ENCODE measurements at places on chromosomes 2 and 18.

GRCh38 chr18:52349498-52349897 is 9.5 kb downstream of the DCC start:
- DNase-seq: no peak

DNA sequence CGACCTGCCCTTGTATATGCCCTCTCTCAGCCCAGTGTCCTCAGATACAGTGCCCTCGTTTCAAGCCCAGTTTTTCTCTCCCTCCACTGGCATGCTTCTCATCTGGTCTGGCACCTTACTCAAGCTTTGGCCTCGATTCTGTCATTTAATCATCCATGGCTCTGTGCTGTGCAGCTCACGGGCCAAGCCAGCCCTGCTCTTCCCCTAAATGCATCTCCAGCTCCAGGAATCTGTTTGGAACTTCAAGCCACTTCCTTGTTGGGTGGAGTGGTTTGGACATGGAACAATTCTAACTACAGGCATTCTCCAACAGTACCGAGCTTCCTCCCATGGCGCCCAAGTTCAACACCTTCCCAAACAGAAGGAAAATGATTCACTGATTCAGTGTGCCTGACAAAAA is 76.7 kb upstream of the ZNF397 start:
- DNase-seq: no peak

DNA sequence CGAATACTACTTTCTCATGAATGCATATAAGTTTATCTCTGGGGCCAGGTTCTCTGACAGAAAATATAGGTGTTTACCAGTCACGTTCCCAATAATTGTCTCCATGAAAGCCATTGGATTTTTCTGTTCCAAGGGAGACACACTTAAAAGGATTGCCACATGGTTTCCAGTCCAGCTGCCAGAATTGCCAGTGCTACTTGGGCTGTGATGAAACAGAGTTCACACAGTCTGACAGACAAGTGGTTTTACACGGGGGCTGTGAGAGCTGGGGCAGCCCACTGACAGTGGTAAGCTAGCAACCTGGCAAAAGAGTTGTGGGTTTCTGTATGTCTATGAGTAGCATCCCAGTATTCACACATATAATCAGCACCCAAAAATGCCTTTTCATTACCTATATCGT is 27.7 kb upstream of the ATRAID start:
- no peak for DNase-seq

- DNase-seq: no peak
These were observed 79.0 kb upstream of the CDH19 start for GRCh38 chr18:66682855-66683322.

- no peak for DNase-seq
These were observed 1303.1 kb upstream of the DDX18 start for GRCh38 chr2:116511426-116511825.

DNA sequence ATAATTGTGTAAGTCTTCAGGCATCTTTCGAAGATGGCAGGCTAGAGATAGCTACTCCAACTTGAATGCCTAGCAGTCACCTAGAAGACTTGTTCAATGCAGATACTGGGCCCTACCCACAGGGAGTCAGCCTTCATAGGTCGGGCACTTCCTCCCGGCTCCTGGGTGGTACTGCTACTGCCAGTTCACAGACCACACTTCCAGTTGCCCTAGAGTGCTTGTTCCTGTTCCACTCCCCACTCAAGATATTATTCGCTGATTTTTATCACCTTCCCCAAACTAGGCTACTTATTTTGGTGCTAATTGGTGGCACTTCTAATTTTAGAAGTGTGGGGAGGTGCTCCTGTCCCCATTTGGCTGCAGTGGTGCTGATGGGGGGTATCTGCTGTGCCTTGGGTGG is 34.2 kb downstream of the INPP4A start:
- peak; percentile 53 for DNase-seq

DNA sequence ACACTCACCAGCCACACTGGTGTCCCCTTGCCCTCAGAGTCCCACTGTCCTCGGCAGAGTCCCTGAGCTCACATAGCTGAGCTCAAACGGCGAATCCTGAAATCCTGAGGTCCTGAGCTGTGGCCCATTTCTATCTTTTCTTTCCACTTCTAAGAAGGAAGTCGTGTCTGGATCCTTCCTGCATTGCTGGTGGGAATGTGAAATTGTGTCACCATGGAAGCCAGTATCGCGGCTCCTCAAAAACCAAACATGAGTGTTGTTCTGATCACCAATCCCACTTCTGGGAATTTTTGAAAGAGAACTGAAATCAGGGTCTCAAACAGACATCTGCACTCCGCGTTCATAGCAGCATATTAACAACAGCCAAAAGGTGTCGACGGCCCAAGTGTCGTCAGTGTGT is 244.7 kb downstream of the EIPR1 start:
- no peak for DNase-seq

DNA sequence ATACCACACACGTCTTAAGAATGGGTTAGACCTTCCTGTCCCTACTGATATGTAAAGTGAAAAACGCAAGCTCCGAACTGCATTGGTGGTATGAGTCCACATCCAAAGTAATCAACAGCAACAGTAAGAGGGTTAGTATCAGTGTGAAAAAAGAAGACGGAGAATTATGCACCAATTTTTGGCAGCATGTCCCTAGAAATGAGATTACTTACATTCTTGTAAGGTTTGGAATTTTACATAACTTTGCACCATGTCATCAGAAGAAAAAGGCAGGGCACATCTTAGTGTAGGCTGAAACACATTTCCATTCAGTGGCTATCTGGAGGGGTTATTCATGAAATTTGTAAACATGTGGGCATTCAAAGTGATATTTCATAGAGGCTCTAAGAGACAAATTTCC is 88.2 kb downstream of the LONRF2 start:
- no peak for DNase-seq

DNA sequence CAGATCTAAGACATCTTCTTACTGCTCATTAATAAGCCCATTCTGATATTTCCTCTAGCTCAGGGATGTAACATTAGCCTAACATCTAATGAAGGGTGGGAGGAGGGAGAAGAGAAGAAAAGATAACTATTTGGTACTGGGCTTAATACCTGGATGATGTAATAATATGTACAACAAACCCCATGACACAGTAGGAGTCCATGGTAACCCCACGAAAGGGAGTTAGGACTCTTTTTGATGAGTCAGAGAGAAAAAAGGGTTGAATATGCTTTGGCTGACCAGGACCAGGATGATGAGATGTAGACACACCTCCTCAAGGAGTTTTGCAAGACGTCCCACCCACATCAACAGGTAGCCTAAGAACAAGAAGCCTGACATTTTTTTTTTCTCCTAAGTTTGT is 34.4 kb upstream of the DLX2 start:
- no peak for DNase-seq

GRCh38 chr2:104702031-104702850 is 151.7 kb upstream of the POU3F3 start:
- no peak for DNase-seq
